AML-193 (cell line): ENCODE measurements at places on chromosomes 6 and 20.
A peak's percentile ranks its signal among the peaks of the same experiment; 100 is the strongest.

DNA sequence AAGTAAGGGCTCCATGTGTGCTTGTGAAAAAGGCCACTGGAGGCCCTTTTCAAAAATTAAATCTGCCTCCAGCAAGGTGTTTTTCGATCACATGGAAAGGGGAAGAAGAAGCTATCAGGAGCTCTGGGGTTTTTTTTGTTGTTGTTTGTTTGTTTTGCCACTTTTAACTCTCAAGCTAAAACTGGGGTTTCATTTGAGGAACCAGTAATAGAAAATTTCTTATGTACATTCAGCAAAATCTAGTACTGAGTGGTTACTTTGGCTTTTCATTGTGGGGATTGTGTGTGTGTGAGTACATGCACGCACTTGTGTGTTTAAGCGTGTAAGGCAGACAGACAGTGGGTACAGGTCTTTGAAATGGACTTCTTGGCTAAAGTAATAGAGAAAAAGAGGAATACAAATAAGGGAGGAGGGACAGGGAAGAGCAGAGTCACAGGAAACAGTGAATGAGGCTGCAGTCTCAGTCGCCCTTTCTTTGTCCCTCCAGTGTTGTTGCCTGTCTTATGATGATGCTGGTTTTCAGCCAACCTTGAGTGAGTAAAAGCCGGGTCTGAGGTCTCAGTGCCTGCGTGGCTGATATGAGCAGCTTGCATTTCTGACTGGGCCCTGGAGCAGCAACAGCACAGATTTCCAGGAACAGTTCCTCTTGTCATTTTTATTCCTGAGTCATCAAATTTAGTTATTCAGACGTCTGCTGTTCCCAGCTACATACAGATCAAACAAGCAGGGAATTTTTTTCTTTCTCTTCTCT, 26.2 kb downstream of the SLC16A10 start:
- DNase-seq, result no peak

DNA sequence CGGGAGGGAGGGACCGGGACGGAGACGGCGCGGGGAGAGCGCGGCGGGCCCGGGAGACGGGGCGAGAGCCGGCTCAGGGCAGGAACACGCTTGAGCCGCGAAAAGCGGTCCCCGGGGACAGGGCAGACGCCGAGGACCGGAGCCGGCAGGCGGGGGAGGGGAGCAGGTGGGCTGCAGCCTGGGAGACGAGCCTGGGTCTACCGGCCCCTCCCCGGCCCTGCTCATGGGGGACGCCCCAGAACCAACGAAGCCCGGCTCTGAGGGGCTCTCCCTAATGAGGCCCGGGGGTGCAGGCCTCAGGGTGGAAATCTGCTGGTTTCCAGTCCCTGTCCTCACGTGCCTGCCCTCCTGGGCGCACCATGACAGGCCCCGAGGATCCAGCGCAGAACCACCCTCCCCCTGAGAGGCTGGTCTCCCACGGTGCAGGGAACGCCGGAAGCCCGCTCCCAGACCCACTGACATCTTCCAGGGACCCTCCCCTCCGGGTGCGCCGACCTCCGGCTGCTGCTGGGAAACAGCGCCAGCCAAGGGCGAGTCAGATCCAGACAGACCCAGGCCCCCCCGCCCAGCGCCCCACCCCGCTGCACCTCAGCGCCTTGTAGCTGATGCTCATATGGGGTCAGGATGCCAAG, 571 bp upstream of the EEF1A2 start:
- DNase-seq, result no peak

DNA sequence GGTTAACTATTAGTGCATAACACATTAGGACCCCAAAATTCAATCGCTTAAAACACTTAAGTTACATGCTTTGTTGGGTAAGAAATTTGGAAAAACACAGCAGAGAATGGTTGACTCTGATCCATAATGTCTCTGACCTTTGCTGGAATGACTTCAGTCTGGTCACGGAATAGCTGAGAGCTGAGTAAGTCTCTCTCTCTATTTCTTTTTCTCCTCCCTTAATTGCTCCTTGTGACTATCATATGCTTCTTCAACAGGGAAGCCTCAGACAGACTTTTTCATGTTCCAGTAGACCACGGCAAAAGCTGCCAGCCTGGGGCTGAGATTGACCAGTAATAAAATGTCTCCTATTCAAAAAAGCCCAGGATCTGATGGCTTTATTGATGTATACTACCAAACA, 4.8 kb downstream of the OR12D1 start:
- DNase-seq, result no peak

- peak; percentile 45 for DNase-seq
Observed at GRCh38 chr6:107823047-107823557, 1.0 kb downstream of the SCML4 start.

DNA sequence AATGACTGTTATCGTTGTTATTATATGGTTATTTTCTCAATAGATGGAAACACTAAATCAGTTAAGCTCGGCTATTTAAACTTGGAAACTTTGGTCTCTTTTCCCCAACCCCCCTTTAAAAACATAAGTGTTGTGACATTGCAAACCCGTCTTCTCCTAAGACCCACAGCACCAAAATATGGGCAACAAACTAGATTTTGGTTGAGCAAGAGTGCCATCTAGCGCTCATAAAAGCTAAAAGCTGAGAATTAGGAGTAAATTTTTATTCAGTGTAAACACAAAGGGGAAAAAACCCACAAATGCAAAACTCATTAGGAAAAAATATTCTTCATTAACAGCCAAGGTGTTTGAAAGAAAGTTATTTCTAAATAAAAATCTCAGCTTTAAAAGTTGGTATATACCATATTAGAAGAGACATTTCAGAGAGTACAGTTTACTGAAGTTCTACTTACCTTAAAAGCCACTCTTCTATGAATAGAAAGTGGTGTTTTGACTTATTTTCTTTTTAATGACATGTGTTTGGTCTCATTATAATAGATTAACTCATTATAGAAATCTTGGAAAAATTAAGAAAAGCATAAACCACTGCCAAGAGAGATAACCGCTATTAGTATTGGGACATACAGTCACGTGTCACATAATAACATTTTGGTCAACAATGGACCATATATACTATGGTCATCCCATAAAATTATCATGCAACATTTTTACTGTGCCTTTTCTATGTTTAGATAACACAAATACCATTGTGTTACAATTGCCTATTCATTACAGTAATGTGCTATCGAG, 21.1 kb downstream of the SESN1 start:
- peak; percentile 90 for DNase-seq

DNA sequence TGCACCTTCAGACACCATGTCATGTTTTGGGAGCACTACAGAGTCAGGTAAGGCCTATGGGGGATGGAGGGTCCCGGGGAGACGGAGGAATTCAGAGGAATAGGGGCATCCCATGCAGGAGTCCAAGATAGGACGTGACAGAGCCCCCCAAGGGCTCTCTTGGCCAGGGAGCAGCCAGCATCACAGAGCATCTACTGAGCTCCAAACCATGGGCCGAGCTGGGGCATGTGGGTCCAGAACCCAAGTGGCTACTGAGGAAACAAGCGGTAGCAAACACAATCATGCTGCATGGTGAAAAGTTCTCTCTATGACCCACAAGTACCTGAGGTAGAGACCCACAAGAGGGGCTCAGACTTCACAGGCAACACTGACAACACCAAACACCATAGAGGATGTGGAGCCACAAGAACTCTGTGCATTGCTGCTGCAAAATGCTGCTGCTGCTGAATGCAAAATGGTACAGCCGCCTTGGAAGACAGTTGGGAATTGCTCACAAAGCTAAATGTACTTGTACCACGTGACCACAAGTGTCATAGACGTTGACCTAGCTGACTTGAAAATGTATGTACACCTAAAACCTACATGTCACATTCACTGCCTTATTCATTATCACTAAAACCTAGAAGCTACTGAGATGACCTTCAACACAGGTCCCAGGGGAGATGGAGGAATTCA, 33.4 kb upstream of the MAS1L start:
- DNase-seq, result no peak
